T-cell (primary cell): ENCODE measurements at places on chromosomes 5 and 9.

DNA sequence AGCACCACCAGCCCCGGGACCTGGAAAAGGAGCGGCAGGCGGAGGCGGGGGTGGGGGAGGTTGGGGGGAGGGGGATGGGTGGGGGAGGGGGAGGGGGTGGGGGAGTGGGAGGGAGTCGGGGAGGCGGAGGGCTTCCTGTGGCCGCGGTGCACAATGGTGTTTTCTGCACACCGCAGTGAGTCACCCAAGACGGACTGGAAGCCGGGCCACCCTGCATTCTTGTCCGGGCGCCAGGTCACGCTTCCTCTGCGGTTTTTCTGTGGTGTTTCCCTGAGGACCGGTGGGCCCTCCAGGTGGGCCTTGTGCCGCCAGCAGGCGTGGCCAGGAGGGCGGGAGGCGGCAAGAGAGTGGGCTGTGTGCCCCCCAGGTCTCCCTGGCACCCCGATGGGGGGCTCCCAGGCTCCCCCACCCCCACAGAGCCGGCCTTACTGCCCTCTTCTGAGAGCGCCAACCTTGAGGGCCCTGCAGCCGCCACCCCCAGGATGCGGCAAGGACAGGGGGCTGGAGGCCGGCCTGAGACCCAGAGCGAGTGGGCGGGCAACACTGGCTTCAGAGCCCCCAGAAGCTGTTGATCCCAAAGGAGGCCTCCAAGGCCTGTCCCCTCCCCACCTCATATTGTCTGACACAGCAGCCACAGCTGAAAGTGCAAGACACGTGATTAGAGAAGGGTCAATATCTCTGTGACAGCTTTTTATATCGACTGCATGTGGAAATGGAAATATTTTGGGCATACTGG, 11.1 kb downstream of the EXD3 start:
- DNase-seq = peak; percentile 43

DNA sequence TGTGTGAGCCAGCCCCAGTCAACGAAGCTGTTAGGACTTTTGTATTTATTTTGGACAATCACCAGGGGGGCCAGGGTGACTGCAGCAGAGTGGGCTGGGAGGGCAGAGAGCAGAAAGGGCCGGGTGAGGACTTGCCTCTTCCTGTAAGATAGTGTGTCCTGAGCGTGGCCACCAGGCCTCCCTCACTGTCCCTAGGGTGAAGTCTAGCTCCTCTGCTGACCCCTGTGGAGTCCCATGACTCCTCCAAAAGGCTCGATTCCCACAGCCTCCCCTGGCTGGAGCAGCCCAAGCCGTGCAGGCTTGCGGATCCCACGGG, 147.8 kb downstream of the RXRA start:
- no peak for DNase-seq

GRCh38 chr5:78547183-78547582, 101.4 kb downstream of the LHFPL2 start:
- no peak for DNase-seq

DNA sequence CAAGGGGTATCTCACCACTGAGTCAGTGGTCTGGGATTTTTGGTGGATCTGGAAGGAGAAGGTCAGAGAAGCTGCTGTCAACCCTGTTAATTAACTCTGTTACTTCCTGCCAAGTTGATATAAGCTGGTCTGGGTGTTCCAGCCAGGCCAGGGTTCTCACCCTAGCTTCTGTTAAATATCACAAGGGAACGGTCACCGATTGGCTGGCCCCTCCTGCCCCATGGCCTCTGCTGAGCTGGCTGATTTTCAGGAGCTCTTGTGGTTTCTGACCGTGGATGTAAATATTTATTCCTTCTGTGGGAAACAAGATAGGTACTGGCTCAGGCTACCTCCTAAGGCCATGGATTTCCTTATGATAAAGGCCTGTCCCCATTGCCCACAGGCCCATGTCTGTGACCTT, 1.0 kb downstream of the ADAMTS13 start:
- DNase-seq = no peak

DNA sequence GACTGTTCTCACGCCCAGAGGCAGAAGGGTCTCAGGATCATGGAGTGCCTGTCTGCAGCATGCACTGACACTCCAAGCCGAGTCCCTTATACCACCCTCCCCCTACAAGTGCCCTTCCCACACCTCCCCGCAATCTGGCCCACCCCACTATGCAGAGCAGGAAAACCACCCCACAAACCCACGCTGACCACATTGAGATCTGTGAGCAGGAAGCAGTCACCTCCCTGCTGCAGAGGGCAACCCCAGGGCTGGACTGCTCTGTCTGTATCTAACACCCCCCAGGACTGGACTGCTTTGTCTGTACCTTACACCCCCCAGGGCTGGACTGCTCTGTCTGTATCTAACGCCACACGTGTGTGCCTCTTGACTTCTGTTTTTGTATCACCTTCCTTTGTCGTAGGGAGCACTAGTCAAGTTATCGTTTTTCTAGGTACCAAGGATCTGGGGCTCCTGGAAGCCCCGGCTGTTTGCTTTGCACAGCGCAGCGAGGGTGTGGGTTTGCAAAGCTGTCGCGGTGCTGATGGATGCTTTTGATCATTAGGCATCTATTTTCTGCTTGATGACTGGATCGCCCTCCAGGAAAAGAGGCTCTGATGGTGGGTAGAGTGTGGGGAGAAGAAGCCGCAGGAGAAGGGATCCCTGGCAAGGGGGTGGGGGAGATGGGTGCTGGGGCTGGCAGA, 21.5 kb downstream of the OLFM1 start:
- DNase-seq = no peak

DNA sequence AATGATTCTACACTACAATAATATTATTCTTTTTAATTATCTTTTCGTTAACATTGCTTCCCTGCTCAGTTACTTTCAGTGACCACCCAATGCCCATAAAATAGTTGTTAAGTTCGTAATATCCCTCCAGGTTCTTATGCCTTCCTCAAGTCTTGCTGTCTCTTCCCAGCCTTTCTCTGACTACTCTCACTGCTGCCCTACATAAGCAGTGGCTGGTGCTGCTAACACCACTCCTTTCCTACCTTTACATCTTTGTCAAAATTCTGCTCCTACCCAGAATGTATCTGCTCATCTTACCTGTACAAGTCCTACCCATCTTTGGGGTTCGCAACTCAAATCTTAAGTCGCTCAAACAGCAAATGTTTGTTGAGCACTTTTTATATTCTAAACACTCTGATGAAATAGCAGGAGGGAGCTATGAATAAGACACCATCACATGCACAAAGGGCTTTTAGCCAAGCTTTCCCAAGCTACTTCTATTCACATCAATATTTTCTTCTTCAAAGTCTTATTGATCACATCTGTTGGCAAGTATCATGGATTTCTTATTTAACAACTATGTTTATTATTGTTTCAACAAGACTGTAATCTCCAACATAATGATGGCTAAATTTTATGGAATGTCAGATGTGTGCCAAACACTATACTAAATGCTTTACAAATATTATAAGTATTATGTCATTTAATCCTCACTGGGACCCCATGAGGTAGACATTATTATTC, 29.5 kb downstream of the SLC25A46 start:
- DNase-seq = no peak

- DNase-seq = peak; percentile 28
These were observed 23.4 kb upstream of the CORO2A start for GRCh38 chr9:98215821-98216220.

DNA sequence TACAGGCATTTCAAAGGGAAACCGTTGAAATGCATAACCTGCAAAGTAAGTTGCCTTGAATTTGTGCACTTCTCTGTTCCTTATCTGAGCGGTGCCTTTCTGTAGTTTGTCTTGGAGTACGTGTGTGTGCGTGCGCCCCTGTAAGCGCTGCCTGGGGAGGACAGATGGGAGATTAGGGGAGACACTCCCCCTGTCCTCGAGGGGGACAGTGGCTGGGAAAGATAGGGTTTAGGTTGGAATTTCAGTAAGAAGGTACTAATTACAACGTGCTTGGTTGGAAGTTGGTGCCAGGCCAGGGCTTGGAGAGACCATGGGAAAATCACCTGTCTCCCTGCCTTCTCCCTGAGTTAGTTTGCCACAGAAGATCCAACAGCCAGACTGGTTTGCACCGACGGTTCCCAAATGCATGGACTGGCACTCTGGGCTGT, 73.2 kb downstream of the PIK3R1 start:
- DNase-seq = no peak

GRCh38 chr5:98108497-98108896, 665.0 kb upstream of the RGMB start:
- no peak for DNase-seq

- no peak for DNase-seq
These were observed 10.9 kb downstream of the SEC24A start for GRCh38 chr5:134659456-134659855.

DNA sequence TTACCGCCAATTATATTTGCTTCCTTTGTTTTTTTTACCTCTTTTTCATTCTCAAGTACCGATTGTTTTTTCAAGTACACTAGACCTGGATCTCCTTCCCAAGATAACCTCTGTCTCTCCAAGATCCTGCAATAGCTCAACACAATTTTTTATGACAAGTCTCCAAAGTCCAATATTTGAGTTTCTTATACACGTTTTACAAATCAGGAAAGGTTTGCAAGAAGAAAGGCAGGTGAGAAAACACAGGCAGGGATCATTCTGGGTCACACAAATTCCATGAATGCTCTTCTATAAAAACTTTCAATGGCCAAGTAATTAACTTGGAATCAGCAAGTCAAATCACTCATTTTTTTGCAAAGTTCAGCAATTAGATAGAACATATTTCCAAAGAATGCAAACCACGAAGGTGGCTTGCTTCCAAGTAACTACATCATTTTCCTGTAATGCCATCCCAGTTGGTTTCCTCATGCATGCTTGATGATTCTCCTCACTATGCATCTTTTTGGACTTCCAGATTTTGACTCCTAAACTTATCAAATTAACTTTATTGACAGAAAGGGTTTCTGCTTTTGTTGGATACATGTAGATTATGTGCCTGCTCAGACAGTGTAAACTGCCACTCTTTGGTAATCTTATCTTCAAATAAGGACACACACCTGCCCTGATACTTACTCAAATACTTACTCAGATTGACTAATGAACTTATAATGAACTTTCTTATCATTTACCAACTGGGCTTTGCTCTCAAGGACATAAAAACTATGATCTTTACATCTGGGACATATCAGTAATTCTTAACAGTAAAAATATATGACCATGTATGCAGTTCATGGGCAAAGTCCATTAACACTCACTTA, 24.7 kb upstream of the IFNE start:
- DNase-seq = no peak

DNA sequence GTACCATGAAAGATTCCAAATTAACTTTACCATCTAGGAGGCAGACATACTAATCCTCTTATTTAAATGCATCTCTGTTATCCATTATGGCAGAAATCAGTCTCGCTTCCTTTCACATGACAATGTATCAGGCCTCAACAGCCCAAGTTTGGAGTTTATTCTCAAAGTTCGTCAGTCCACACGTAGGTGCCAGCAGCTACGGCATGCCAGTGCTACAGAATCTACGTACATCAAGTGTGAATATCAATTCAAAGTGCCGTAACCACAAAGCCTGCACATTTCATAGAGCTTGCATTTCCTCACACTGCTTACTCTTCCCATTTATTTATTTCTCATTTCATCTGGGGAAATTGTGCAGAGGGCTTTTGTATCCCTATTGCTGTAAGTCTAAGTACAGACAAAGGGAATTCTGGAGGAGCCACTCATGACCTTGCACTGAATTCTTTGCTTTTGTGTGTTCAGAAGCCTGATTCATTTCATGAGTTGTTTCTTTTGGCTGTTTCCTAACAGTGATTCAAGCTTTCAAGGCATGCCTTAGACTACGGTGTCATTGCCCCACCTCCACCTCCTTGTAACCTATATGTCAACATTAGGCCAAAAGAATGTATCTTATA, 10.0 kb downstream of the ENC1 start:
- DNase-seq = peak; percentile 38

DNA sequence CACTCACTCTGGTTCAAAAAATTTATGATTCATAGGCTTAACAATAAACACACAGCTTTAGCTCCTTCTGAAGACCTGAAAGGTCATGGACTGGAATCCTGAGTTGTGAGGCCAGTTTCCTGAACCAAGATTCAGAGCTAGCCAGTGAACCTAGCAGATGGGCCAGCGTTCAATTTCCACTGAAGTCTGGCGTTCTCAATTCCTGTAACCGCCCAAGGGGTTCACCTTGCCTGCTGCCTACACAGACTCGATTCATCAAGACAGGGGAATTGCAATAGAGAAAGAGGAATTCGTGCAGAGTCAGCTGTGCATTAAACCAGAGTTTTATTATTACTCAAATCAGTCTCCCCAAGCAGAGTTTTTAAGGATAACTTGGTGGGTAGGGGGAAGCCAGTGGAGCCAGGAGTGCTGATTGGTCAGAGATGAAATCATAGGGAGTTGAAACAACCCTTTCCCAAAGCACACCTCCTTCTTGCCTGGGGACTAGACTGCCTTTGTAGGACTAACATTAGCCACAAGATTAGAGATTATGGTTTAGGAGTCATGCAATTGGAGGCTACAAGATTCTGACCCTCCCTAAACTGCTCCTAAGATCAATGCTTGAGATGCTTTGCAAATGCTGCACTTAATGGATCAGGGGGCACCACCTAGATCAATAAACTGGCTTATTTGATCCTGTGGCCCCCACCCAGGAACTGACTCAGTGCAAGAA, 117.5 kb upstream of the SHB start:
- no peak for DNase-seq

GRCh38 chr9:92097997-92098482, 17.2 kb downstream of the SPTLC1 start:
- peak; percentile 13 for DNase-seq

DNA sequence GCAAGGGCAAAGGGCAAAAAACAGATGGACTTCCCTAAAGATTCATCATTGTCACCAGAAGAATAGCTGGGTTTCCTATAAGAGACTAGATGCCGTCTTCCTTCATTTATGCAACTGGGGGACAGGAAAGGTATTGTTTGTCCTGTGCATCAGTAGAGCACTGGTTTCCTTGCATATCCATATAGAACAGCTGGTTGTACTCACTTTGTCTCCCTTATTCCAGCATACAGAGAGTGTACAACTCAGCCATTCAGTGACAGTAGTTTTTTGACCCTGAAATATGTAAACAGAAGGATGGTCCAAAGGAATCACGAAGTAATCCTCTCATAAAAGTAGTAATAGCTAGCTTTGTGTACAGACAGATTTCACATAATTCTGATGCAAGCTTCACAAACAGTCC, 22.5 kb upstream of the MAST4 start:
- no peak for DNase-seq

DNA sequence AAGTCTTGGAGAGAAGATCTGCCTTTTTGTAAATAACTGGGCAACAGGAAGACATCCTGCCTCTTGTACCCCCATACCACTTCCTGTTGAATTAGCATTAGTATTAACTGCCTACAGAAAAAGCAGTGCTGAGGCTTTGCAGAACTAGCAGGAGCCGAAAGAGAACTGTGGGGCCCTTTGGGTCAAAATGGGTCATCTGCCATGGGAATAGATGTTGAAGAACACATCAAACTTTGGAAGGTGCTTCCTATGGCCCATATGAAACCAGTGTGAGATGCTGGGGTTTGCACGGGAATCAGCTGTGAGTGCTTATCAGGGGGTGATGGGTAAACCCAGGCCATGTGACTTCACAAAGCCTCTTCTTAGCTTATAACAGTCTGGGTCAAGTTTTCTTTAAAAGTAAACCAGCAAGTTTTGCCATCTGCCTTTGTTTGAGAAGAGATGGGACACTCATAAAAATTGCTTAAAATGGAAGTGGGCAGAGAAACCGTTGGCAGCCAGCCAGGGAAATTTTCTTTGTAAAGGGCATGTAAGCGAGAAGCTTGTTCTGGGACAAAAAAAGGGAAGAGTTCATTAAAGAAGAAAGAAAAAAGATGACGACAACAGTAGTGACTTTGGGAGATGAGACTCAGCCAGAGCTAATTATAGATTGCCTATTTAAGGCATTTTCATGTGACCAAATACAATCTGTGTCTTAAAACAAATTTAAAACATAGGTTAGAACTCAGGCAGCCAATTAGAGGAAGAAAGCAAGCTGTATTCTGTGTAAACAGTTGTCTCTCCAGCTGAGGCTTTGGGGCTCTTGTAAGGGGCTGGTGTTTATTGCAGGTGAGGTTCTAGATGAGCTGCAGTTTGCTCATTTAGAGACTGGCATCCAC, 4.4 kb downstream of the SLC25A25 start:
- DNase-seq = peak; percentile 41
